ENCODE measurements at places on chromosomes 3 and 15.

DNA sequence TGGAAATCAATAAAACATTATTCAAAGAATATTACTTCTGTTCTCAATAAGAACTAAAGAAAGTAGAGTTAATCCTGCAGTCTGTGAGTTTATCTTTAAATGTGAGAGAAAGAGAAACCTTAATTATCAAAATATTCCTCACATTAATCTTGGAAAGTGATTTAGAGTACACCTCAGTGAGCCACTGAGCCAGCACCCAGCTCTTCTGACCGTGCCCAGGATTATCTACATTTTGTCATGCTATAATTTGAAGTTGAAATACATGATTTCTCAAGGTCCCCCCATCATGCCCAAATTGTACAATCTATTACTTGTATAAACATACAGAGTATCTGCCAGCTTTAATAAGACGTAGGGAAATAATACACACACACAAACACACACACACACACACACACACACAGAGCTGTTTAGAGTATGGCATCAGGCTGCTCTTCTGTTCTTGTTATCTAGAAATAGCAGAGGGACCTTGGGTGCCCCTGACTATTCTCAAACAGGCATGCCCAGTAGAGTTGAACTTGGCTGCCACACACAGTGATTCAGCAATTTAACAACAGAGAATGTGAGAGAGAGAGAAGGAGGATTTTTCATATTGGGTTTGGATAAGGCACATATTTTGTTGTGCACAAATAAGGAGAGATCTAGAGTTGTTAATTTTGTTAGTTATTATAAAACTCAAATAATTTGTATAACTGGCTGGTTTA lies 74.4 kb downstream of the P2RY1 start:
- peak; percentile 26 for DNase-seq

- DNase-seq, result no peak
Observed at GRCh38 chr3:195240939-195241338, 30.0 kb downstream of the XXYLT1 start.

DNA sequence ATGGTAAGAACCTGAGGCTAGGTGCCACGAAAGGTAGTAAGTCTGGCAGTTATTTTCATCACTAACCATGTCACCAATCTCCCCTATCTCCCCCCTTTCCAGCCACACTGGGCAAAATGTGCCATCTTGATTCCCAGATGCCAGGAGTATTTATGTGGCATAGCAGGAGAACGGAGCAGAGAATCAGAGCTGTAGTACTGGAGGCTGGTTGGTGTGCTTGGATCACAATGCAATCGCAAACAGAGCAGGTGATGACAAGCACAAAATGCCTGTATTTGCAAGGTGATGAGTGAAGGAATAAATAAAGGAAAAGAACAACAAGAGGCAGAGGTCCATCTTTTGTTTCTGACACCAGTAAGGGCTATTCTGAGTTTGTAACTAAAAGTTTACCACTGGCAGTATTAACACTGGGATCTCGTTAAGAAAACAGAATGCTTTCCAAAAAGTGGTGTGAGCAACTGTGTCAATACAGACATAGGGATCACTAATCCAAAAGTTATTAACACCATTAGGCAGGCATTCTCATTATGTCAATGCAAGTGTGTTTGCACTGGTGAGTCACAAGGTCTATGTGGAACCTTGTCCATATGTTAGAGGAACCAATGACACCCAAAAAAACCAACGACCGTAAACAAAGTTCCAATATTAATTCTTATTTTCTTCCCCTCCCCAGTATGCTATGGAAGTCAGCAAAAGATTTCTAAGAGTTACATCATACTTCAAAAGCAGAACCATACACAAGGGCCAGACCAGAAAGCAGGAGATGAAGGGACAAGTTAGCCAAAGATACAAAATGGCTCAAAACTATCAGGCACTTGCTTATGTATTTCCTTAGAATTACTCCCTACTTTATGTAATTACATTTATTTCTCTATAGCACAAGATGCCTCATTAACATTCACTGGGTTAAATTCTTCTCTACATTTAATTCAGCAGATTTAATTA lies 556.6 kb downstream of the FOXP1 start:
- DNase-seq, result peak; percentile 48

DNA sequence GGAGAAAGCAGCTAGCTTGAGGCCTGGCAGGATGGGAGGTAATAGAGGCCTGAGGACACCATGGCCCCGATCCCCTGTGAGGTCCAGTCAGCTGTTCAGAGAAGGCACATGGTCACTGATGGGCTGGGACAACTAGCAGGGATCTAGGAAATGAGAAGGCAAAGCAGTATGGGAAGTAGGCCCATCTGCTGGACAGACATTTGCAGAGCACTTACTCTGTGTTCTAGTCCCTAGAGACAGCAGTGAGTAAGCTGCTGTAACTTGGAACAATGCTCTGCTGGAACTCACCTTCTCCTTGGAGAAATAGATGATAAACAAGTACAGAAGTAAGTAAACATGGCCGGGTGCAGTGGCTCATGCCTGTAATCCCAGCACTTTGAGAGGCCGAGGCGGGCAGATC lies 7.1 kb downstream of the ECE2 start:
- DNase-seq, result no peak

DNA sequence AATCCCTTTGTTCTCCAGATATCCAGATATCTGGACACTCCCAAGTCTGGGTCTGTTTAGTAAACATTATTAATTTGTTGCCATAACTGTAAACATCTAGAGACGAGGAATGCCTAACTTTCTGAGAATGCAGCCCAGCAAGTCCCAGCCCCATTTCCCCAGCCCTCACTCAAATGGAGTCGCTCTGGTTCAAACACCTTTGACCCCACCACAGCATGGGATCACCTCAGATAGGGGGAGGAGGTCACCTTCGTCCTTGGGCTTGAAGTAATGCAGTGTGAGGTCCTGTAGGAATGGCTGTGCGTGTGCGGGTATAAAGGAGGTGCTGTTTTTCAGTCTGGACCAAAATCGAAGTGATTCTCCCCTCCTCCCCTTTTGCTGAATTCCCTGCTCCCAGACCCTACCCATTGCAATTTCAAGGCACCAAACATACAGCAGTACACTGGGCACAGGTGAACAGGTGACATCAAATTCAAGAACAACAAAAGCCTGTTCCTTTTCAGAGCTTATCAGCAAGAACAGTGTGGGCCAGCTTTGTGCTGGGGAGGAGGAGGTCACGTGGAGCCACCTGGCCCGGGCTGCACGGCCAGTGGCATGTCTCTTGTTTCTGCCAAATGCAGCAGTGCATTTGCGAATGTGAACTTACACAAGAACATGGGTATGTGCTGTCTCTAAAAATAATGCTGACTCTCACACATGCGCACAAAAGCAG lies 57.5 kb upstream of the TRPM1 start:
- DNase-seq, result no peak

- DNase-seq, result no peak
Observed at GRCh38 chr3:134370611-134371531, 3.4 kb downstream of the AMOTL2 start.

- DNase-seq, result no peak
Observed at GRCh38 chr15:52683580-52683979, 4.4 kb upstream of the ATOSA start.

- no peak for DNase-seq
Observed at GRCh38 chr3:42942693-42943092, 36.4 kb upstream of the GASK1A start.

DNA sequence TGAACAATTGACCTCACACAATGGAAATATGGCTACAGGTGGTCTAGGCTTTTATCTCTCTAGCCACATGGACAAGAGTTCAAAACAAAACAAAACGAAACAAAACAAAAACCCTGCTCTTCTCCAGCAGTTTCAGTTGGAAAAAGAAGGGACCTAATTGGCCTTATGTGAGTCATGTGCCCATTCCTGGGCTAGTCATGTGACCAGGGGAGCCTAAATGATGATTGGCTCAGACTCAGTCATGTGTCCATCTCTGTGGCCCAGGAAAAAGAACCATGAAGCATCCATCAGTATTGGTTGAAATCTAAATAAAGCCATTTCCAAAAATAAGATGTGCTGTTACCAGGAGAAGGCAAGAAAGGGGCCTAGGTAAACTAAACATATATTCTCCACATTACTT lies 96.8 kb downstream of the ANXA2 start:
- DNase-seq, result peak; percentile 9

DNA sequence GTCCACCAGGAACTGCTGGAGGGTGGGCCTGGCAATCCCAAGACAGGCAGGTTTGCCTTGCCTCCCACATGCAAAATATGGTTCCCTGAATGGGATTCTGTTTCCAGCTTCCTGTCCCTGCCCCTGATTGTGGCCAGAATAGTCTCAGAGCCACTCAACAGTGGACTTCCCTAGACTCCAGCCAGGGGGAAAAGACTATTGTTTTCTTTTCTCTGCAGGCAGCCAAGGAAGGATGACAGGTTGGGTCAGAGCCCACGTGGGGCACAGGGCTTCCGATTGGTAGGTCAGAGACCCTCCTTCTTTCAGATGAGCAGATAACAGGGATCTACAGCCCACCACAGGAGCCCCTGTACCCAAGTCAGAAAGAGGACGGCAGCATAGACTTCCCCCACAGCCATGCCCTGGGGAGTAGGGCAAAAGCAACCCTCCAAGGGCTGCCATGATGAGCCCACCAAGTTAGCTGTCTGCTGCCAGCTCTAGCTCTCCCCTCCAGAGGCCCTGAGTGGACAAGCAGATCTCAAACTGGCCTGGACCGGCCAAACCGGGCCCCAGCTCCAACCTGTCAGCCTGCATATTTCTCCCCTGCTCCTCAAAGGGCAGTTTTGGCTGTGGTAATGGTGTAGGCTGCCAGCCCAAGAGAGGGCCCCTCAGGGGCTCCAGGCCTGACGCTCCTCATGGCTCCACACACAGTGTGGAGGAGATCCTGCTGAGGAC lies 6.4 kb downstream of the TLR9 start:
- no peak for DNase-seq

- no peak for DNase-seq
Observed at GRCh38 chr15:48402427-48403177, 71.4 kb downstream of the DUT start.

DNA sequence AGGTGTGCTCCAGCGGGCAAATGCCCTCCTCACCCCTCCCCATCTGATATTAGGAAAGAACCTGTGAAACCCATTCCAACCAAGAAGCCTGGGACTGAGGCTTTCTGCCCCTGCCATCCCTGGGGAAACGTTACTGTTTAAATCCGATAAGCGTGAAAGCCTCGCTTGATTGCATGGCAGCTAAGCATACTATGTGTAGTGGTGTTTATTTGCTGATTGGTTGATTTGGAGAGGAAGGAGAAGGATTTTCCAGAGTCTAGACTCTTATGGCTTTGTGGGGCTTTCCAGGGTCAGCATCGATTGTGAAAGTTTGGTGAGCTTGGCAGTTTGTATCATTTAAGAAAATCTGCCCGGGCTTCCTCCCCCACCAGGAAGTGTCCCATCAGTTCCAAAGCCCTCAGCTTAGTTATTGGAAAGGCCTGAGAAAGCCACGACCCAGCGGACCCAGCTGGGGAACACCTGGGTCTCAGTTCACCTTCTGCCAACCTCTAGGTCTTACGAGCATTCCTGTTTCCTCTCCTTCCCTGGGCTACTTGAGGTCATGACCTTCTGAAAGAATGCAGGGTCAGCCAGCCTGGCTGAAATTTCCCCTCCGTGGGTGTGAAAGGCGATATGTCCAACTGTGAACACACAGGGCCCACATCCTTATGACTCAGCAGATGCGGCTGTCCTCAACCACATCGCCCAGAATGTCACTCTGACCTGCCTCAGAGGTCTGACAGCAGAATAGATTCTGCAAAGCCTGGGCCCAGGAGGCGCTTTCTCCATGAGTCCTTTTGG lies 62.8 kb upstream of the HERC1 start:
- peak; percentile 61 for DNase-seq

DNA sequence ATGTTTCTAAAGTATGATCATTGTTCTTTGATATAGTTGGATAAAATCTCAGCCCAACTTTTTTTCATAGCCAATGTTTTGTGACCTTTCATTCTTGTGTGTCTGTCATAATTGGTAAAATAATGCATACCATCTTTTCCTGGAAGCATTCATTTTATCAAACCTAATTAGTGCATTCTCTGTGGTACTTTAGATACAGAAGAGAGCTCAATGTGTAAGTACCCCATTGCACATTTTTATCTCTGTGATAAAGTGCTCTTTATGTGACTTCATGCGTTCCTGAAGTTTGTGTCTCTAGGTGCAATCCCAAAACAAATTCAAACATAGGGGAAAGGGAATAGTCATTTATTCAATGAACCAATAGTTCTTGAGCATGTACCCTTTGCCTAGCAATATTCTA lies 628.5 kb downstream of the GBE1 start:
- DNase-seq, result no peak

DNA sequence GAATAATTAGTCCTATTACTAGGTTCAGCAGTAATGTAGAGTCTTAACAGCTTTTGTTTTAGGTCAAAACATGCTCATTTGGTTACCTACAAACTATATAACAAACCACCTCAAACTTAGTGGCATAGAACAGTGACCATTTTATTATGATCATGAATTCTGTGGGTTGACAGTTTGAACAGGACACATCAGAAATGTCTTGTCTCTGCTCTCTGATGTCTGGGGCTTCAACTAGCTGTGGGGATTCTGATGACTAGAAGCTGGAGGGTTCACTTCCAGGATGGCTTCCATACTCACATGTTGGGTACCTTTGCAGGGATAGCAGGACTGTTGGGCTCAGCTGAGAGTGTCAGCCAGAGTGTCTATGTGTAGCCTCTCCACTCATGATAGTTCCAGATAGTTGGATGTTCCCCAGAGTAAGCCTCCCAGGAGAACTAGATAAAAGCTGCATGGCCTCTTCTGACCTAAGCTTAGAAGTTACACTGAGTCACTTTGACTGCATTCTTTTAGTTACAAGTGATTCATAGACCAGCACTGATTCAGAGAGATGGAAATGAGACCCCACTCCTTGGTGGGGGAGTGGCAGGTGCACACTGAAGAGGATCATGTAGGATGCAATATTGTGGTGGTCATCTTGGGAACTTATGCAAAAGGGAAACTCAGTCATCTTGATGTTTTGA lies 32.6 kb downstream of the PLCL2 start:
- peak; percentile 85 for DNase-seq

All from fibroblast of skin of back (primary cell).